ENCODE measurements at places on chromosomes 11 and 22.

DNA sequence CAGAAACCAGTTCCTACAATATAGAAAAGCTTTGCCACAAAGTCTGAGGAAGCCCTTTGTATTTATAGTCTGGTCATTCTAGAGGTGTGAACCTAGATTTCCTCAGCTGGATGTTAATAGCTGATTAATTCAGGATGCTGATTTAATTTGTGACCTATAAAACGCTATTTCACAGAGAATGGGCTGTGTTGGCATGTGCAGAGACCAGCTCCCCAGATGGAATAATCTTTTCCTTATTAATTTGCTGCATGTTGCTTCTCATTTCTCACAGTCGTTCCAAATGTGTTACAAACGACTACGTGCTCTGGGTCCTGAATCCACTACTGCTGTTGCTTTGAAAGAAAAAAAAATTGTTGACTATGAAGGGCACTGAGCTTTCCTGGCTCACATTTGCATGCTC lies 49.3 kb downstream of the BDNF start:
- DNase-seq = no peak

DNA sequence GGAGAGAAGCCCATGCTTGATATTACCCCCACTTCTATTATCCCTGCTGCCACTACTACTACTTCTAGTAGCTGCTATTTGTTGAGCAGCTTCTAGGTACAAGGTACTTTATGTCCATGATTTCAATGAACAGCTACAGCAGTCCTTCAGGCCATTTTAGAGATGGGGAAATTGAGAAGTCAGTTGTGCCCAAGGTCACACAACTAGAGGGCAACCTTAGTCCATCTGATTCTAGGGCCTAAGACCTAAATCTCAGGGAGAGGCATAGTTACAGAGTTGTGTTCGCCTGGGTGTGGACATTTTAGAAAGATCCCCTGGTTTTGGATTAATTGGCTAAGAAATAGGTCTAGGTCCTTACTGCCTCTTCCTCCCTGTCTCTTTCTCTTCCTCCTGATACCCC lies 52.3 kb downstream of the MICAL2 start:
- no peak for DNase-seq

DNA sequence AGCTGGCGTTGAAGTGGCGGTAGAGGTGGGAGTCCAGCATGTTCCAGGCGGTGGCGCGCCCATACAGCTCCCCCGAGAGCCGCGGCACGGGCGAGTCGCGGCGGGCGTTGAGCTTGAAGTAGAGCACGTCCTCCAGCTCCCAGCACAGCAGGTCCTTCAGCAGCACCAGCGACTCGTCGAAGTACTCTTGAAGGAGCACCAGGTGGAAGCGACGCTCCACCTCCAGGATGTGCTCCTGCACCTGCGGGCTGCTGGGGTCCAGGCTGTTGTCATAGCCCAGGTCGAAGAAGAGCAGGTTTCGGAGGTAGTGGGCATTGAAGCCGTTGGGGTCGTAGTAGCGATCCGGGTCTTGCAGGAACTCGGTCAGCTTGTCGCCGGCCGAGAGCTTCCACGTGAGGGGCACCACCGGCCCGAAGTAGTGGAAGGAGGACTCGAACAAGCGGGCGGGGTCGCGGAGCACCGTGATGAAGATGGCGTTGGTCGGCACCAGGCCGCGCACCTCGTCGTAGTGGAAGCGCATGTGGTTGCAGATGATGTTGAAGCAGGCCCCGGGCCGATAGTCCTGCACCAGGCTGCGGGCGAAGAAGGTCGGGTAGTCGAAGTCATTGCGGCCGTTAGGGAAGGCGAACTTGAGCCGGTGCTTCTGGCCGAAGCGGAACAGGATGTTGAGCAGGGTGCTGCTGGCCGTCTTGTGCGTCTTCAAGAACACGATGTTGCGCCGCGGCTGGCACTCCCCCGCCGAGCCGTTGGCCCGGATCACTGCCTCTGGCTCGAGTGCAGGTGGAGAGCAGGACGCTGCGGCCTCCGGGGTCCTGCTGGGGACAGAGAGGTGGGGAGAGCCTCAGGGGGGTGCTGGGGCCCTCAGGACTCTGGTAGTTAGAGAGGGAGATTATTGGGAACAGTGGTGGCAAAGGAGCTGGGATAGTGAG lies 9.0 kb upstream of the SEC14L6 start:
- DNase-seq = no peak

DNA sequence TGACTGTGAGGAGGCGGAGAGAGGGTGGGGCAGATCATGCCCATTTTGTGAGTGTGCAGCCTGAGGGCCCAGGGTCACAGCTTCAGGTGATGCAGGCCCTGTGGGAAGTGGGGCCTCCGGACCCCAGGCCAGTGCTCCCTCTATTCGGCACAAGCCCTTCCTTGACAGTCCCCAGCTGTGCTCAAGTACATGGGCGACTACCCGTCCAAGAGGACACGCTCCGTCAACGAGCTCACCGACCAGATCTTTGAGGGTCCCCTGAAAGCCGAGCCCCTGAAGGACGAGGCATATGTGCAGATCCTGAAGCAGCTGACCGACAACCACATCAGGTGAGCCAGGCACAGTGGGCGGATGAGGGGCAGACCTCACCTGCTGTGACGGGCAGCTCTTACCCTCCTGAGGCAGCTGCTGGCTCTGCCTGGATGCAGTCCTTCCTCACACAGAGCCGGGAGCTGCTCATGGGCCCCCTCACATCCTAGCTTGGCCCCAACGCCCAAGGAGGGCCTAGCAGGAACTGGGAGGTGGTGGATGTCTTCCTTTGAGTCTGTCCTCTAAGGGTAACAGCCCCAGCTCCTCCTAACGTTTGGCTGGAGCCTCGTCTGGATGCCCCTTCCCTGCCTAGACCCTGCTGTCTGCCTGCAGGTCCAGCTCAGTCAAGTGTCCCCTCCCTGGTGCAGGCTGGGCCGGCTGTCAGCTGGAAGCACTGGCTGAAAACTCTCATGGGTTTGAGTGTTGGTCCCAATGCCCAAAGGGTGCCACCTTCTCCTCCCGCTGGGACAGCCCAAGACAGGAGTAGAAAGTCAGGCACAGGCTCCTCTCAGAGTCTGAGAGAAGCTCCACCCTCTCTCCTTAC lies 76.1 kb downstream of the MYO7A start:
- no peak for DNase-seq

- no peak for DNase-seq
Measured at GRCh38 chr22:36149441-36149840, 11.1 kb downstream of the APOL3 start.

DNA sequence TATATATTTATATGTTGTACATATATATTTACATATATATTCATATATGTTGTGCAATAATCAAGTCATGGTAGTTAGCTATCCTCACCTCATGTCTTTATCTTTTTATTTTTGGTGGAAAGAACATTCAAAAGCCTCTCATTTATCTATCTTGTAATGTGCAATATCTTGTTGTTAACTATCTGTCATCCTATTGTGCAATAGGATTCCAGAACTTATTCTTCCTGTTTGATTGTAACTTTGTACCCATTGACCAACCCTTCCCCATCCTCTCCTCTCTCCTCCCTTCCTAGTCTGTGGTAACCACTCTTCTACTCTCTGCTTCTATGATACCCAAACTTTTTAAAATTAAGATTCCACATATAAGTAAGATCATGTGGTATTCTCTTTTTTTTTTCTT lies 115.6 kb upstream of the PDGFD start:
- no peak for DNase-seq

GRCh38 chr11:10895285-10895684 lies 37.4 kb upstream of the ZBED5 start:
- DNase-seq = no peak

- no peak for DNase-seq
Measured at GRCh38 chr11:47282462-47282861, 12.5 kb downstream of the MADD start.

GRCh38 chr11:46410021-46410420 lies 18.4 kb upstream of the CHRM4 start:
- DNase-seq = no peak

DNA sequence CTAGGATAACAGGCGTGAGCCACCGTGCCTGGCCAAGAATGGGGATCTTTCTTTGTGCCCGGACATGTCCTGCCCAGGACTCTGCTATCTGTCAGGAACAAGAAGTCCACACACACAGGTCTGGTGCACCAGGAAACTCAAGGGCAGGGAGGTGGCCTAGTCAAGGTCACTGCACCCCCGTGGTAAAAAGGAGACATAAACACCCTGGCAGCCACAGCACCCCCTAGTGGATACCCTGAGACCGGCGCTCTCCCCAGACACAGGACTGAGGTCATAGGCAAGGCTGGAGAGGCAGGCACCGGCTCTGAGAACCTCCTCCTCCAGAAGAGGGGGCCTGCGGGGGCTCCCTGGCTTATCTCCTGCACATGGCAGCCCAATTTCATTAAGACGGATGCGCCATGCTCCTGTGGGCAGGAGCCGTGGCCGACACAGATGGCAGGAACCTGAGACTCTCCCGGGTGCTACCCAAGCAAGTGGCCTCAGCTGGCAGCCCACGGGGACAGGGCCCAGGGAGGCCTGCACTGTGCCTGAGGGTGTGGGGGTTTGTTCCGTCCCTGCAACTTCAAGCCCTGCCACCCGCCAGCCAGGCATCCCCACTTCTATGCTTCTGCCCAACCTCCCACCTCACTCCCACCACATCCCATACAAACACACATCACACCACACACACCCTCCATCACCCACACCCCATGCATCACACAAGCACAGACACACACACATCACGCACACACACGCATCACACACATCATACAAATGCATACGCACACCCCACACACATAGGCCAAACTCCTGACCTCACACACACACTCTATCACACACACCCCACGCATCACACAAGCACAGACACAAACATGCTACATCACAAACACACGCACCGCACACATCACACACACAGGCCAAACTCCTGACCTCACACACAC lies 19.6 kb downstream of the MACROD1 start:
- peak; percentile 54 for DNase-seq

DNA sequence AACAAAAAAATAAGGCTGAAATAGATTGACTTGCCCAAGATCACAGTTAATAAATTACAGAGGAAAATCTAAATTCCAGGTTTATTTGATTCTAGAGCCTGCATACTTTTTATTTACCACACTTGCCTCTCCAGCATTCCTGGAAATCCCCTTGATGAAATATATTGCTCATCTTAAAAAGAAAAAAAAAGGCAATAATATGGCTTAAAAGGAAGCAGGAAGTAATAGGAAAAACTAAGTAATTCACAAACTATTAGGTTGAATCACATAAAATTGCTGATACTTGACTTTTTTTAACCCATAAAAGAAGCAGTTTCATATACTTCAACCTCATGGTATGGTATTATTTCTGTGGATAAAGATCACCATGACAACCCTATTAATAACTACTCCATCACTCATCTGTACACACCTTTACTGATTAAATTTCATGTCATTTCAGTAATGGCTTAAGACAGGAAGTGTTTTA lies 52.9 kb downstream of the COPB1 start:
- no peak for DNase-seq

- DNase-seq = no peak
Measured at GRCh38 chr22:24965822-24966626, 13.5 kb downstream of the KIAA1671 start.
